ENCODE measurements at places on chromosomes 5 and 9.

DNA sequence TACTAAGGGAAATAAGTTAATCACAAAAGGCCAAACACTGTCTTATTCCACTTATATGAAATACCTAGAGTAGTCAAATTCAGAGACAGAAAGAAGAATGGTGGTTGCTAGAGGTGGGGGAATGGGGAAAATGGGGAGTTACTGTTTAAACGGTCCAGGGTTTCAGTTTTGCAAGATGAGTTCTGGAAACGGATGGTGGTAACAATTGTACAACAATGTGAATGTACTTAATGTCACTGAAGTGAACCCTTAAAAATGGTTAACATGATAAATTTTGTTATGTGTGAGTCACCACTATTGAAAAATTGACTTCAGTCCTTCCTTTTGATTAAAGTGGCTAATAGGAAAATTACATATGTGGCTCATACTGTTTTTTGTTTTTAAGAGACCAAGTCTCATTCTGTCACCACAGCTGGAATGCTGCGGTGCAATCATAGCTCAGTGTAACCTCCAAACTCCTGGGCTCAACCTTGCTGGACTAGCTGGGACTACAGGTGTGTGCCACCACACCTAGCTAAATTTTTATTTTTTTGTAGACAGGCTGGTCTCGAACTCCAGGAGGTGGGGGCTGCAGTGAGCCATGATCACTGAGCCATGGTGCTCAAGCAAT, 8.7 kb downstream of the UBQLN1 start:
- no peak for DNase-seq

DNA sequence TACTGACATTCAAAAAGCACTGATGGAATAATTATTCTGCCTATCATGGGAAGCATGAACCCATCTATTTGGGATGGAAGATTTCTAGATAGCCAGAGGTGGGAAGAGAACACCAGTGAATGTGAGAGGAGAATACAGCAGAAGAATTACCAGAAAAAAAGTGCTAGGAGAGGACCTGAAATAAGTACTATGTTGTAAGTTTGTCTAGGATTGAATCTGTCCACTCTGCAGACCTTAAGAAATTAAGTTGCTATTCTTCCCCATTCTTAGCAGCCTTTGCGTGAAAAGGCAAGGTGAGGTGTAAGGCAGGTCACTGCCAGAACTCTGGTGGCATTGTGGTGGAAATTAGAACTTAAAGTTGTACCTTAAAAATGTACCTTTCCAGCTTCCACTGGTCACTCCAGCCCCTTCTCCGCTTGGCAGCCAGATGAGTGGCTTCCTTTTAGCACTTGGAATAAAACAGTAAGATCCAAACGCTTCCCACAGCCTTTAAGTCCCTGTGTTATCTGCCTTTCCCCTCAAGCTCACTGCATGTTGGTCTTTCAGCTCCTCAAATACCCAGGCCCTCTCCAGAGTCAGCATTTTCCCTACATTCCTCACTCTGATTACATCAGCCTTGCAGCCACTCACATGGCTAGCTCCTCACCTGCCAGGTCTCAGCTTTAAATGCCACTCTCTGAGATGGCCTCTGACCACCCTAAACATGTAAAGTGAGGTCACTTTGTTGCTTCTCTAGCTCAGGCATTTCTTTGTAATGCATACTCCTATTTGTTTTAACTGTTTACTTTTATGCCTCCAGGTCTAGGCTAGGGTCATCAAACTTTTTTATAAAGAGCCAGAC, 253.0 kb downstream of the EPB41L4A start:
- DNase-seq = no peak

- no peak for DNase-seq
Measured at GRCh38 chr5:180347702-180348101, 5.4 kb downstream of the GFPT2 start.

DNA sequence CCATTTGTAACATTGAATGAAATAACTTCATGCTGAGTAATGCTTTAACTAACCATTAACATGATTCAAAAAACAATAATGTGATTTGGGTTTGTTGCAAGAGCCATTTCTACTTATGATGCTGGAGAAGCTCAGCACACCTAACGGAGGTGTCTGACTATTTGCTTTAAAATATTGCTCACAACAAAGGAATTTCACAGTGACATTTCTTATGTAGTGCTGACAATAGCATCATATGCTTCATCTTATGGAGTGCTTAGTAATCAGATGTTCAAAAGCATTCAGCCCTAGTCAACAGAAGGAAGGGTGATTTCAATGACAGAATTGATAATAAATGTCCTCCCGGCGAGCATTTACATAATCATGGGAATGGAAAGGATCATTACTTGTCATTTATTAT, 1003.3 kb upstream of the COX7C start:
- no peak for DNase-seq

DNA sequence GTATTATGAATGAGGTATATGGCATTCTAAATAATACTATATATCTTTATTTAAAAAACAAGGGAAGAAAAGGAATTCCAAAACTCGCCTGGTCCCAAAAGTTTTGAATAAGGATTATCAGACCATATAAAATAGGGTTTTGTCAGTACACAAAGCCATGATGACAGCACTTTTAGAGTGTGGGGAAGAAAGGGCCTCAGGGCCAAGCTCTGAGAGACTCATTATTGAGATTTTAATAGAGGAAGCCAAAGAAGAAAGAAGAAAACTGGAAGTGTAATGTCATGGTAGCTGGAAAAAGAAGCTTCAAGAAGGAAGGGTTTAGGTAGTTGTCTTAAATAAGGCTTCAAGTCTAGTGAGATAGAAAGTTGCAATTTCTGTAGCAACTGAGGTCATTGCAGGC, 53.0 kb downstream of the FCHO2 start:
- no peak for DNase-seq

DNA sequence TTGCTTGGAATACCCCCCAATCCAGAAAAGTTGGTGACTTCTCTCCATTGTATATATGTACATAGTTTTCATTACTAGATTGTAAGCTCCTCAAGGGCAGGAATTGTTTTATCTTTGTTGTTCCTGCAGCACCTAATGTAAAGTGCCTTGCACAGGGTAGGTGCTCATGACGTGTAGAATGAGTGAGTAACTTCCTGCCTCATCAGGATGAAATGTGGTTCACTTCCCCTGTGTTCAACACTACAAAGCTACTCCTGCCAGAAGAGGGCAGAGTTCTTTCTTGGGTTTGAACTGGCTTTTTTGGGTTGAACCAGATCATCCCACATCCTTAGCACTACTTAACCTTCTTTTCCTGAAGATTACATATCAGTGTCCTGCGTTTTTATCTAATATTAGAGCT, 23.9 kb downstream of the GTF3C4 start:
- no peak for DNase-seq

DNA sequence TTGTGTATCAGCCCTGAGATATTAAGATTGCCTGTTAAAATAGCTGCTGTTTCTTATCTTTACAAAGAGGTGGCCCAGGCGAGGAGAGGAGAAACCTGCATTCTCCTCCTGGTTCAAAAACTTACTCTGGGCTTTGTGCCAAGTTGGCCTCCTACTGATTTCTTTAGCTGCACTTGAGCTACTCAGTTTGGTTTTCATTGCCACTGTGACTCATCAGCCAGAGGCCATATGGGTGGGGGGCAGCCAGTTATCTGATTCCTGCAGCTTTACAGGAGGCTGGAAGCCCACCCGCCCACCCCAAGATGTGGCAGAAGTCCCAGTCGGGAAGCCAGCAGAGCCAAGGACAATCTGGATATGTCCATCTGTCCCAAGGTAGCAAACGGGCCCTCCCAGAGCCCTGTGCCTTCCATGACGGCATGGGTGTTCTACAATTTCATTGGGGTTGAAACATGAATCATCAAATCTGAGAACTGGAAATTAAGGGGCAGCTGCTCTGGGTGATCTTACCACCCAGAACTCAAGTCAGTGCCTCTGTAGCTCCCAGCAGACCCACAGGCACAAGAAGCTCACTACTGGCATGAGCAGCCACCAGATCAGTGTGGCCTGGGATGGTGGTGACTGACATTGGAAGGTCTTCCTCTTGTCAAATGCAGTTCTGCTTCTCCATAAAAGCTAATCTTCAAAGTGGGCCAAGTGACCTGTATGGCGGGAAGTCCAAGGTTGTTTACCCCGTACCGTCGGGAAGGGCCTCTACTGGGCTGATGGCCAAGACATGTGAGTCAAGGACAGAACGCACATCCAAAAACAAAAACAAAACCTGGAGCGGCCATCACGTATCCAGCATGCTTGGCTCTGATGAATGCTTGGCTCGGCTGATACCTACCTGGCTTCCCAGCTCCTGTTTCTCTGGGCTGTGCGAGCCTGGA, 15.6 kb downstream of the FCN2 start:
- DNase-seq = peak; percentile 83

- peak; percentile 64 for DNase-seq
Measured at GRCh38 chr9:2013743-2014475, 1.2 kb upstream of the SMARCA2 start.

DNA sequence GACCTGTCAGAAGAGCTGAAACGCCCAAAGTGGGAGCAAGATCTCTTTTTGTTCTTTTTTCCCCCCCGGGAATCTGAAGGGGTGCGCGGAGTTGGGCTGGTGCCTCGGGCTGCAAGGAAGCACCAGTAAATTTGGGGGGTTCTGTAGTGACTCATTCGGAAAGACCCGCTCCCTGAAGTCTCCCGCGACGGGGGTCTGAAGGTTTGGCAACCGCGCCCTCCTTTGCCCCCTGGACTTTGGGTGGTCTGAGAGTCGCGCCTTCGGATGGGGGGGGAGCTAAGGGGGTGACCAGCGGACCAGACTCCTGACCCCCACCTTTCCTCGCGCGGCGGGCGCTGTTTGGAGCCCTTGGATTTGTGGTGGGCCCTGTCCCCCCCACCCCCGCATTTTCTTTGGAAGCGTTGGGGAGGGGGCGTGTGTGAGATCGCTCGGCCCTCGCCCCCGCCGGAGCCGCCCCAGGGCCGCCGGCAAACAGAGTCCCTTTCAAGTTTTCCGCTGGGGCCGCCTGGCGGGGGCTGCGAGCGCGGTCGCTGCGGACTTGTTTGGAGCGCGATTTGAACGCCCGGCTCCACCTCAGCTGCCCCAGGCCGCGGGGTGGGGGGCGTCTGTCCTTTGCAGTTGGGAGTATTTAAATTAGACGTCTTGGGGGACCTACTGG, 2.0 kb downstream of the CXXC5 start:
- DNase-seq = no peak

DNA sequence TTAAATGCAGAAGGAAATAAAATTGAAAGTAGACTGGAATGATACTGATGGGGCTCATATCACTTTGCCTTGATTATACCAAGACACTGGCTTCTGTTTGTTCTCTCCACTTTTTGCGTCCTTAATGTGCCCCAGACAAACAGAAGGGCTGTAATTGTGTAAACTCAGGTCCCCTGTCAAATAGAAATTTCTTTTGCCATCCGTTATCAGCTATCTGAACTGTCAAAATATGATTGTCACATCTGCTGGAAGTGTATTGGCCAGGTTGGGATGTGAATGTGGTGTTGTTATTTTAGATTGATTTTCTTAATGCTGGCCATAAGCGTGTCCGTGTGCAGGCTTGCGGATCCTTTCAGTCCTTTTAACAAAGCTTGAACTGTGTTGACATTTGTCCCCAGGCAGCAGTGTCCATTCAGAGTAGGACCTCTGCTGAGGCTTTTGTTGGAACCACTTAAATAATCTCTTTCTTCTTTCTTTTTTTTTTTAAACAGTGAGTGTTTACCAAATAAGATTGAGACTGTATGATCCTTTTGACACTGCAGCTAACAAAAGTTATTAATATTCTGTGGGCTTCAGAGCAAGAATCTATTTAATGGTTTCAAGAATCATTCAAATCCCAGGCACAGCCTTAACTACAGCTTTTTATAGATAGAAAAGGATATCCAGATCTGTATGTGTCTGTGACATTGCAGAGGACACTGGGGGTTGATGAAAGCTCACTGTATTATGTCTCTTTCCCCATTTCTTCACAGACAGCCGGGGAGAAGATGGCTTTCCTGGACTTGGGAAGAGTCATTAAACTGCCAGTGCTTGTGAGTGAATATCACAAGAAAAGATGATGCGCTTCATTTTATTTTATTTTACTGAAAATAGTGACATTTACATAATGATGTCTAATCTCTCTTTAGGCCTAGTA, 171.7 kb downstream of the ZNF608 start:
- DNase-seq = no peak

DNA sequence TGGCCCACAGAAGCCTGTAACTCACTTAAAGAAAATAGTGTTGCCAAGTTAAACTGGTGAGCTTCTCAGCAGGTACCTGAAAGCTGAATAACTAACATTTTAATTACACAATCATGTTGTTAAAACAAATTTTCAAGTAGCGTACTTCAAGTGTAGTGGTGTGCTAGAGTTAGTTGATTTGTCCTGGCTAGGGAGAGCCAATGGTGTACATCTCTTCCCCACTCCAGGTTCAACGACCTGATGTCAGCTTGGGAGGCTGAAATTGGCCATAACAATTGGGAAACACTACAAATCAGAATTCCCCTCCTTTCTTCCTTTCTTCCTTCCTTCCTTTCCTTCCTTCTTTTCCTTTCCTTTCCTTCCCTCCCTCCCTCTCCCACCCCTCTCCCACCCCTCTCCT, 295.3 kb upstream of the SLC24A2 start:
- DNase-seq = no peak

- peak; percentile 92 for DNase-seq
Measured at GRCh38 chr5:108560581-108560980, 178.7 kb upstream of the FBXL17 start.

DNA sequence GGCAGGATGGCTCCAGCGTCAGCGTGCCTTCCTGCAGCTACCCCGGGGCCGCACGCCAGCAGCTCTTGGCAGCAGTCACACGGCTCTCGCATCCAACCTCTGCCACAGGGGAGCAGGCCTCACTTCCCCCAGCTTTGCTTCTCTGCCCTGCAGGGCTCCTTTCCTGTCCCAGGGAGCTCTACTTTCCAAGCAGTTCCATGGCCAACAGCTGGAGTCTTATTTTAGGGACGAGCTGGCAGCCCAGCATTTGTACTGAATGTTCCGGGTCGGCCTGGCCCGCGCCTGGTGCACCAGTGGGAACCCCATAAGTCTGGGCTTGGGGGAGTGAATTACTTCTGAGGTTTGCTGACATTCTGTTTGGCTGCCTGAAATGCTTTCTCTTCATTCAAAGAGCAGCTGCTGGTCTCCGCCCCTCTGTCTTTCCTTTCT, 34.6 kb downstream of the GADD45G start:
- peak; percentile 12 for DNase-seq

GRCh38 chr9:90092508-90092907, 487.7 kb downstream of the GADD45G start:
- DNase-seq = no peak

DNA sequence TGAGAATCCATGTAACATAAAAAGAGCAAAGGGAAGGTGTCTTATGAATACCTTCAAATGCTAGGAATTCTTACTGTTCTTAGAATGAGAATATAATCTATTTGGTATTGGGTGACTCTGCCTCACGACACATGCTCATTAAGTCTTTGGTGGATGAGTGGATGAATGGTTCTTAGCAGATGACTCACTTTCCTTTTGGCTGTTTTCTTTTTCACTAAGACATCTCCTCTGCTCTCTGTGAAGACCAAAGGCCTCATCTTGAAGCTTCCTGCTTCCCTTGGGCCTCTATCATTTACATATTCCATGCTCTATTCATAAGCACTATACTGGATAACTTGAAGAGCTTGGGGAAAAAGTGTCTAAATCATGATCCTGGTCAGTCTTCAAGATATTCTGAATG, 468.1 kb downstream of the SPATA31D1 start:
- peak; percentile 54 for DNase-seq

- DNase-seq = no peak
Measured at GRCh38 chr5:168153876-168154270, 137.6 kb upstream of the WWC1 start.
